ENCODE measurements at places on chromosomes 3 and 15.

- no peak for DNase-seq
Measured at GRCh38 chr3:7788881-7789280, 712.7 kb upstream of the LMCD1 start.

GRCh38 chr3:133474817-133475216 is 75.0 kb downstream of the BFSP2 start:
- no peak for DNase-seq

DNA sequence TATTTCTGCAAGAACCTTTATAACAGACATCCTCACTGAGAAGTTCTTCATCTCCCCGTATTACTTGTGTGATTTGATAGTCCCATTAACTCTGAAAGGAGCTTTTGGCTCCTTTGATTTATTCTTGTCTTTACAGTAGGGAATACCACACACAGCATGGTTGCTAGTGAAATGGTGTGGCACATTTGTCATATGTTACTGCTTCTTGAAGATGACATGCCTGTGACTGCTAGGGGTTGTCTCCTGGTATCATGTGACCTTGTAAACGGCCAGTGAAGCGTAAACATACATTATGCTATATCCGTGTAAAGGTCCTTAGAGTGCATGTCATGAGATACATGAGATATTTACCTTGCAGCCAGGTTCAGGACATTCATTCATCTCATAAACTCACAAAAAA is 197.9 kb downstream of the RYR3 start:
- no peak for DNase-seq

DNA sequence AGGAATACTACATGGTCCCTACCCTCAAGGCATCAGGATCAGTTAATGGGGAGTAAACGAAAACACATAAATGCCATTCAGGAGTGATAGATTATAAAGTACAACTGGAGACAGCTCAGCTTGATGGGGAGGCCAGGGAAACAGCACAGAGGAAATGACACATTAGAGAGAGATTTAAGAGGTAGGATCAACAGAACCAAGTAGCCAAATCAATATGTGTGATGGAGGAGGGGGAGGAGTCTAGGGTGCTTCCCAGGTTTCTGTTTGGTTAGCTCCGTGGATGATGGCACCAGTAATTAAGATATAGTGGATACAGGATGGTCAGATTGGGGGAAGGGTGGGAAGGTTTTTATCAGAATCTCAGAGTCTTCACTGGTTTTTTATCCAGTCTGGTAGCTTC is 229.5 kb upstream of the ROPN1 start:
- no peak for DNase-seq

- no peak for DNase-seq
Measured at GRCh38 chr15:29859293-29859692, 37.0 kb upstream of the TJP1 start.

GRCh38 chr15:99564221-99565048 is 1.3 kb upstream of the MEF2A start:
- peak; percentile 1 for DNase-seq

GRCh38 chr3:134721214-134721613 is 70.4 kb upstream of the KY start:
- DNase-seq, result no peak

DNA sequence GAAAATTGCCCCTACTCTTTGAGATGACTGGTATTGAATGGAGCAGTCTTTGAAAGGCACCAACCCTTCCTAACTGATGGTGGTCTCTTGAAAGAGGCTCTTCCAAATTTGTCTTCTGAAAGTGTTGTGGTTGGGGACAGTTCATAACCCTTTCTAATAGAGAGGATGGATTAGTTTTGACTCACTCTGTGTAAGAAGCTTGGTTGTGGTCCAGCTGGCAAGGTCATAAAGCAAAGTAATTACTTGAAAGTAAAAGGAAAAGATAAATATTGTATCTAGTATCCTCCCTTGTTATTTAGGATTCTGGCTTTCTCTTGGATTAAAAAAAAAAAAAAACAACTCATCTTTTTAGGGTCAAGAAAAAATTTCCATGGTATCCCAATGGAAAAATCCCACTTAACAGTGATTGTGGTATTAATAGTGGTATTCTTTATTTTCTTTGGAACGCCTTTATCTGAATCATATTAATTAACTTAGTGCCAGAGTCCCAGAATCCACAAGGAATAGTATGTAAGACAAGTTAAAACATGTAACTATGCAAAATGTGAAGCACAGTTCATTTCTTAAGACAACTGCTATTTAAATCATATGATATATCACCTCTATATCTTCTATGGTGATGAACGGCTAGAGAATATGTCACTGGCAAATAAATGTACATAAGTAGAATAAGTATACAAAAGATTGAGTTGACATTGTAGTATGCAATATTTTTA is 469.3 kb upstream of the CDIN1 start:
- no peak for DNase-seq

DNA sequence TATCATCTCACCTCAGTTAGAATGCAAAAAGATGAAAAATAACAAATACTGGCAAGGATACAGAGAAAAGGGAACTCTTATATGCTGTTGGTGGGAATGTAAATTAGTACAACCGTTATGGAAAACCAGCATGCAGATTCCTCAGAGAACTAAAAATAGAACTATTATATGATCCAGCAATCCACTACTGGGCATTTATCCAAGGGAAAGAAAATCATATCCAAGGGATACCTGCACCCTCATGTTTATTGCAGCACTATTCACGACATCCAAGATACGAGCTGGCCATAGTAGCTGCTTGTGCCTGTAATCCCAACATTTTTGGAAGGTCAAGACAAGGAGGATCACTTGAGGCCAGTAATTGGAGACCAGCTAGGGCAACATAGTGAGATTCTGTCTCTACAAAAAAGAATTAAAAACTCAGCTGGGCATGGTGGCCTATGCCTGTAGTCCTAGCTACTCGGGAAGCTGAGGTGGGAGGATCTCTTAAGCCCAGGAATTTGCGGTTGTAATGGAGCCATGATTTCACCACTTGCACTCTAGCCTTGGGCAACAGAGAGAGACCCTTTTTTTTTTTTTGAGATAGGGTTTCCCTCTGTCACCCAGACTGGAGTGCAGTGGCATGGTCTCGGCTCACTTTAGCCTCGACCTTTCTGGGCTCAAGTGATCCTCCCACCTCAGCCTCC is 26.6 kb downstream of the USP50 start:
- DNase-seq, result no peak

GRCh38 chr3:58962816-58963215 is 87.0 kb downstream of the CFAP20DC start:
- DNase-seq, result no peak

GRCh38 chr3:112894258-112894657 is 47.6 kb upstream of the CD200R1L start:
- no peak for DNase-seq

- no peak for DNase-seq
Measured at GRCh38 chr3:36364260-36364659, 16.0 kb upstream of the STAC start.

GRCh38 chr3:69425249-69425648 is 39.4 kb upstream of the FRMD4B start:
- DNase-seq, result peak; percentile 16

- DNase-seq, result no peak
Measured at GRCh38 chr3:126259411-126260391, 79.3 kb upstream of the ALDH1L1 start.

- no peak for DNase-seq
Measured at GRCh38 chr3:51802106-51802703, 23.2 kb upstream of the IQCF6 start.

DNA sequence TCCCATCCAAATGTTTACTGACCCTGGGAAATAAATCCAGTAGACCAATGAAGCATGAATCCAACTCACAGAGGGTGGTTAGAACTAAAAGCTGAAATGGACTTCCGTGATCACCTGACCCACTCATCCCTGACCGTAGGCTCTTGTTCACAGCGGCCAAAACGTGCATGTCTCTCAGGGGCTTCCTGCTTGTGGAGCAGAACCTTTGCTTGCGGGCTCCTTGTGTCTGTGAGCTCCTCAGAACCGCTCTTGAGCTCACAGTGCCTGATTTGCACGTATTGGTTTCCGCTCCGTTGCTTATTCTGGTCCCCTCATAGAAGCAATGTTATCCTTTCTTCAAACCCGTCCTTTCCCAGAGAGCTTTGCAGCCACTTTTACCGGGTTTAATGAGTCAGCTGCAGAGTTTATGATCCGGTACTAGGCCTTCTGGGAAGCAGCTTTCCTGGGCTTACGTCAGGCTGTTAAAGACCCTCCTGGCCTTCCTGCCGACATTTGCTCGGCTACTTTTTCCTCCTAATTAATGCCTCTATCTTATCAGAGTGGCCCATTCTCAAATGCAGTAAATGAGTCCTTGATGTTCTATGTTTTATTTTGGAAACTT is 35.4 kb downstream of the LIPC start:
- no peak for DNase-seq

DNA sequence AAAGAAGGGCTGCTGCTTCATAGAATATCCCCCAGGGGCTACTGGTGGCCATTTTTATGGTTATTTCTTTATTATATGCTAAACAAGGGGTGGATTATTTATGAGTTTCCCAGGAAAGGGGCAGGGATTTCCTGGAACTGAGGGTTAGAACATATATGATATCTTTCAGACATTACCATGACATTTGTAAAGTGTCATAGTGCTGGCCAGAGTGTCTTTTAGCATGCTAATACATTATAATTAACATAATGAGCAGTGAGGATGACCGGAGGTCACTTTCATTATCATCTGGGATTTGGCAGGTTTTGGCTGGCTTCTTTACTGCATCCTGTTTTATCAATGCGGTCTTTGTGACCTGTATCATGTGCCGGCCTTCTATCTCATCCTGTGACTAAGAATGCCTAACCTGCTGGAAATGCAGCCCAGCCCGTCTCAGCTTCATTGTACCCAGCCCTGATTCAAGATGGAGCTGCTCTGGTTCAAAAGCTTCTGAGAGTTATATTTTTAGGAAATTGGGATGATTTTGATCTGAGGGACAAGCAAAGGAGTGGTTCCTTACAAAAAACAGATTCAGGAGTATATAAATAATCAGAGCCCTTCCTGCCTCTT is 9.1 kb upstream of the ZBTB20 start:
- DNase-seq, result no peak

DNA sequence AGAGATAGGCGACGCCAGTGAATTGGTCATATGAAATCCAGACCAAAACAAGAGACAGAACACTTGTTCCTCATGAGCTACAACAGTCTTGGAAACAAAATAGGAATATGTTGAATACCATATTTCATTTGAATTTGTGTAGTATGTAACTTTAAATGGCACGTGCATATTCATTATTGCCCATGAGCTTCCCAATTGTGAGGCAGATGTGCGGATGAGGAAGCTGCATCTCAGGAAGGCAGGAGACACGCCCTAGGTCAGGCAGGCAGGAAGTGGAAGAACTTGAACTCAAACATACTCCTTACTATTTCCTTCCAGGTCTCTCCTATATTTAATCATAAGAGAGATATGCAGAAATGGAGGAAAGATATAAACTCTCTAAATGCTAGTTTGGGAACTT is 106.8 kb upstream of the SLC2A2 start:
- DNase-seq, result no peak

DNA sequence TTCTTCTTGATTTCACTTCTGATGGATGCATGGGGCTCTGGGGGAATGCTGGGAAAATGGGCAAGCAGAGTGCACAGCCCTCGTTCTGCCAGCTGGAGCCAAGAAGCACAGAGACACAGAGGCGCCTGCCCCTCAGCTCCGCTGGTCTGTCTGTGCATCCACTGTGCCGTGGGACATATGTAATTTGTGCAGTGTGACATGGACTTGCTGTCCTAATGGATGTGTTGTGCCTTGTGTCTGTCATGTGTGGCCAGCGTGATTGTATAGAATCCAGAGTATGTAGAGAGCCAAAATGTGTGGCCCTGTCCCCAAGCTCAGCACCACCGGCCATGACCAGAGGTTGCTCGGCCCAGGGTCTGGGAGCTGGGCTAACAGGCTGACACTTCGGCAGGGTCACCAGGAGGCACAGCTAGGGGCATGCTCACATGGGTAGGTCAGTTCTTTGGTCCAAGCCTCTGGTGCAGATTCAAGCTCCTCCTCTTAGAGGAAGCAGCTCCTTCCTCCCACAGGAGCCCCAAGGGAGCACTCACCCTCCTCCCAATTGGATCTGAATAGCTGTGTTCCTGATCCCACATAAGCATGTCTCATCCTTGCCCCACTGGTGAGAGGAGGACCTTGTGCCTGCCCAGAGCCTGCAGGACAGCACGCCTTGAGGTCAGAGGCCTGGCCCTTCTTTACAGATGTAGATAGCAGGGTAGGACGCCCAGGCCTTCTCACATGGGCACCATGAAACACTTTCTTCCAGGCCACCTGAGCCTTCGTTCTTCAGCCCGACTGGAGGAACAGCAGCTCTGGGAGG is 100.8 kb upstream of the ABHD17C start:
- no peak for DNase-seq

DNA sequence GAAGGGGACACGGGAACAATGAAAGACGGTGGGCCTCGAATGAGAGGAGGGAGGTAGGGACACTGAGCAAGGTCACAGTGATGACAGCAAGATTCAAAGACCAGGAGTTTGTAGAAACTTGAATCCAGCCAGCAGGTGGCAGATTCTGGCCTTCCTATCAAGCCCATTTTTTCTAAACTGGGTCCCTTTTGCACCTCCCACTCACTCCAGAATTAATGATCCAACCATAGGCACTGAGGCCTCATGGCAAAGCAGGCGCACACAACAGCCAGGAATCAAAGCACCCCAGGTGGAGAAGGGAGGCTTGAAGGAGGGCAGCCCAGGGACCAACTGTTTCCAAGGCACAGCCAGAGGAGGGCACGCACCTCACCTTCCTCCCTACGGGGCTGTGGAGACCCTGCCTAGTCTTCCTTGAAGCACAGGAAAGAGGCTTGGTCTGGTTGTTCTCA is 90.2 kb downstream of the ANP32A start:
- peak; percentile 7 for DNase-seq

GRCh38 chr15:72970933-72971760 is 81.1 kb upstream of the NEO1 start:
- no peak for DNase-seq

GRCh38 chr3:38645076-38645475 is 4.4 kb downstream of the SCN5A start:
- DNase-seq, result no peak

GRCh38 chr3:58317811-58318210 is 11.5 kb downstream of the HTD2 start:
- DNase-seq, result no peak

DNA sequence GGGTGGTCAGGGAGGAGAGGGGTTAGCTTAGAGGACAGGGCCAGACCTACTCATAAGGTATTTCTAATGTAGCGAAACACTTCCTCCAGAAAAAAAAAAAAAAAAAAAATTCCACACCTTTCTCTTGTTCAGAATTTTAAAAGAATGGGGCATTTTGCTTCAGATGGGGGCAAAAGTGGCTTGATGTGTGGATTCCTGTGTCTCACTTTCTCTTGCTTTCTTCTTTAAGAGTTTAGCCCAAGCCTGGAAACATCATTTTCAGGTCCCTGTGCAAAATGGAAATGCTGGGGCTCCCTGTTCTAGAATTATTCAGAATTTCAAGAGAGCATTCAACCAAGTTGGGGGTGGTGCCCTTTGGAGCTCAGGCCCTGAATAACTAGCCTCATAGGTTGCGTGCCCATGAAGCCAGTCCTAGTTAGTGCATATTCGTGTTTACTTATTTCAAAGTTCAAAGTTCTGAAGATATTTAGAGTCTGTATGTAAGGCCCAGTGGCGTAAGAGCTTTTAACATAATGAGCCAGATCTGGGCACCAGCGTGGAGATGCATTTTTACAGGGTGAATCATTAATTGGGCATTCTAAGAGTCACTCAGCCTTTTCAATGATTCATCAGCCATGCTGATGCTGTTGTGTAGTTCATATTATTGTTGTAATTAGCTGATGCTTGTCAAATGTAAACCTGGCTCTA is 104.5 kb downstream of the RPLP1 start:
- DNase-seq, result no peak

- no peak for DNase-seq
Measured at GRCh38 chr3:170163956-170164645, 17.4 kb downstream of the PHC3 start.

- DNase-seq, result no peak
Measured at GRCh38 chr15:35522061-35522460, 23.9 kb downstream of the DPH6 start.
